CD4-positive, CD25-positive, alpha-beta regulatory T cell (primary cell): ENCODE measurements at places on chromosomes 6 and 20. TPM values are rescaled to one million over a fixed set of nuclear protein-coding genes. Genes with fewer than 3 reads are reported as not detected.

The SNHG17 gene
- 64.8 TPM for total RNA-seq

The FAM83D gene
- total RNA-seq, result 8.6 TPM

The KCNK16 gene
- total RNA-seq, result not detected

The BPIFA1 gene
- not detected for total RNA-seq

The BTN1A1 gene
- not detected for total RNA-seq

The RAD21L1 gene
- not detected for total RNA-seq

The MMP24 gene
- total RNA-seq, result not detected

The ISM1 gene
- total RNA-seq, result 0.67 TPM

The SEMG1 gene
- not detected for total RNA-seq

The NAPB gene
- 10.6 TPM for total RNA-seq

The TPX2 gene
- total RNA-seq, result 5.4 TPM

The FOXP4 gene
- total RNA-seq, result 9.9 TPM

The ESR1 gene
- 4.7 TPM for total RNA-seq

The SLC22A7 gene
- total RNA-seq, result not detected

The PTK6 gene
- 0.20 TPM for total RNA-seq

The SOX18 gene
- total RNA-seq, result not detected

The TCP11 gene
- total RNA-seq, result not detected

The RBM38 gene
- total RNA-seq, result 322 TPM

The KHDC1L gene
- 0.67 TPM for total RNA-seq

The DSN1 gene
- 12.2 TPM for total RNA-seq

The DDR1 gene
- total RNA-seq, result 5.0 TPM

The PNLDC1 gene
- total RNA-seq, result not detected
